ENCODE measurements at places on chromosomes 6 and 20. TPM values are rescaled to one million over a fixed set of nuclear protein-coding genes. Genes with fewer than 3 reads are reported as not detected.

GNMT gene
- 2.3 TPM for polyA plus RNA-seq

PTCRA gene
- 0.38 TPM for polyA plus RNA-seq

OPN5 gene
- polyA plus RNA-seq = 0.06 TPM

CNBD2 gene
- 0.44 TPM for polyA plus RNA-seq

TMC2 gene
- polyA plus RNA-seq = 0.27 TPM

ZSWIM1 gene
- 13.8 TPM for polyA plus RNA-seq

RBBP8NL gene
- 3.8 TPM for polyA plus RNA-seq

TCP11 gene
- 1.4 TPM for polyA plus RNA-seq

VGLL2 gene
- polyA plus RNA-seq = not detected

CALHM6 gene
- polyA plus RNA-seq = 9.1 TPM

RALGAPB gene
- 37.1 TPM for polyA plus RNA-seq

- DNase-seq = no peak
Observed at GRCh38 chr6:169170583-169170955, 83.1 kb downstream of the THBS2 start.

GRCh38 chr6:3898265-3898994 lies 49.3 kb downstream of the FAM50B start:
- no peak for DNase-seq

- DNase-seq = no peak
Observed at GRCh38 chr6:131694832-131695426, 6.3 kb downstream of the OR2A4 start.

GRCh38 chr20:17863577-17864292 lies 104.9 kb downstream of the SNX5 start:
- no peak for DNase-seq

DNA sequence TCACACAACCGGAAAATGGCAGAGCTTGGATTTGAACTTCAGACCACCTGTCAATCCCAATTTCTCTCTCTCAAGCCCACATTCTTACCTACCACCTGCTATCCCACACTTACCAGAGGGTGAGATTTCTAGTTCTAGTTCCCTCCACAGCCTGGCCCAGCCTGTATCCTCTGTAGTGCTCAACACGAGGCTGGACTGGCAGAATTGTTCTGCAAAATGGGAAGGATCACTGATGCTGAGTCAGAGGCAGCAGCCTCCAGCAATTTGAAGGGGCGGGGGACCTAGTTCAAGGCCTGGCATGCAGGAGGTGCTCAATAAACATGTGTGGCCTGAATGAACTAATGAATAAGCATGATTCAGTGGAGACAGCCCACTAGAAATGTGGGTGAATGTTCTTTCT lies 53.6 kb upstream of the TTPAL start:
- DNase-seq = no peak

DNA sequence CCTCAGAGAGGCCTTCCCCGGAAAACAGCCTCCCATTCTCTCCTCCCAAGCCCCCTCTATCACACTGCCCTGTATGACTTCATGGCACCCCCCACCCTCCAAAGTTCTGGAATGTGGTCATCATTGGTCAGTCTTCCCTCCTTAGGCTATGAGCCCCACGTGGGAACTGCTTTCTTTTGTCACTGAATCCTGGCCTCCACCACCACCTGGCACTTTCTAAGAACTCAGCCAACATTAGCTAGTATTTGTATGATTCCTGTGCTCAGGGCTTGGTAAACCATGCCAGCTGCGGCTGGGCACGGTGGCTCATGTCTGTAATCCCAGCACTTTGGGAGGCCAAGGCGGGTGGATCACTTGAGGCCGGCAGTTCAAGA lies 8.4 kb upstream of the E2F1 start:
- DNase-seq = no peak

DNA sequence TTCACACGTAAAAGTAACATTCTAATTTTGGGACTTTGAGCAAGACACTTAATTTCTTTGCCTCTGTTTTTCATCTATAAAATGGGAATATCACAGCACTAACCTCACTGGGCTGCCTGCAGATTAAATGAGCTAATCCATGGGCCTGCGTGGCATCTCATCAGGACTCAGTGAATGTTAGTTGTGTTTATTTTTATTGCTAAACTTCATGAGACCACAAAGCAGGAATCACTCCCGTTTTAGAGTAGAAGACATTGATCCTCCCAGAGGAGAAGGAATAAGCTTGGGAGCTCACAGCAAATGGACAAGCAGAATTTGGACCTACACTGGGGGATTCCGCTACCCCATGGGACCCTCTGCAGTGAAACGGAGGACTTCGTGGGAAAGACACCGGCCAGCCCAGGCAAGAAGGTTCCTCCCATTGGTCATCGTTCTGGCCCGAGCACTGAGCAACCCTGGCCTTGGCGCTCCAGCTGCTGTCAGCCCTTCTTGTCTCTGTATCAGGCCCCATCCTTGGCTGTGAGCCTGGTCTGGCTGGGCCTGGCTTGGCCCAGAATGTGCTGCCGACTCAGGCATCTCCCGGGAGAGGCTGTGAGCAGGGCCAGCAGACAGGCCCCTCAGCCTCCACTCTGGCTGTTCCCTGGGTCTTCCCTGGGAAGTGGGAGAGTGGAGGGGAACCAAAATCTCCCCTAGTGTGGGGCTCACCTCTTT lies 79.8 kb downstream of the NFATC2 start:
- peak; percentile 79 for DNase-seq

- no peak for DNase-seq
Observed at GRCh38 chr6:22737331-22737730, 168.0 kb downstream of the HDGFL1 start.

DNA sequence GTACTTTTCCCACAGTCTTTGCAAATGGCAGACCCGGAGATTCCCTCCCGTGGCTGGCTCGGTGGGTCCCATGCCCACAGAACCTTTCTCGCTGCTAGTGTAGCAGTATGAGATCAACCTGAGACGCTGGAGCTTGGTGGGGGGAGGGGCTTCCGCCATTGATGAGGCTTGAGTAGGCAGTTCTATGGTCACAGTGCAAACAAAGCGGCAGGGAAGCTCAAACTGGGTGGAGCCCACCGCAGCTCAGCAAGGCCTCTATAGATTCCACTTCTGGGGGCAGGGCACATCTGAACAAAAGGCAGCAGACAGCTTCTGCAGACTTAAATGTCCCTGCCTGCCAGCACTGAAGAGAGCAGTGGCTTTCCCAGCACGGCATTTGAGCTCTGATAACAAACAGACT lies 186.0 kb upstream of the KCNK16 start:
- no peak for DNase-seq

DNA sequence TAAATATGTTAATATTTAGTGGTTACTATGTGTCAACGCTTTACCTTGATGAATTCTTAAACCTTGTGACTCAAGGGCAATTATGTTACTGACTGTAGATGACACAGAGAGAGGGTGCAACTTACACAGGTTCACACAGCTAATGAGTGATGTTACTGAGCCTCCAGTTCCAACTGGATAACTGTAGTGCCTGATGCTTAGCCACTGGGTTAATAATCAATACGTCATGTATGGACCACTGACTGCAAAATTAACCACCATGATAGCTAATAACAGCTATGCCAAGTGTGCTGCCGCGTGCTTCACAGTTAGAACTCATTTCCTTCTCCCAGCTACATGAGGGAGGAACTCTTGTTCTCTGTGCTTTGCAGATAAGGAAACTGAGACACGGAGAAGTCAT lies 45.4 kb downstream of the SIRPA start:
- no peak for DNase-seq

- DNase-seq = no peak
Observed at GRCh38 chr20:4320291-4320690, 304.9 kb upstream of the RNF24 start.

GRCh38 chr6:109579361-109579760 lies 96.3 kb upstream of the ZBTB24 start:
- no peak for DNase-seq

DNA sequence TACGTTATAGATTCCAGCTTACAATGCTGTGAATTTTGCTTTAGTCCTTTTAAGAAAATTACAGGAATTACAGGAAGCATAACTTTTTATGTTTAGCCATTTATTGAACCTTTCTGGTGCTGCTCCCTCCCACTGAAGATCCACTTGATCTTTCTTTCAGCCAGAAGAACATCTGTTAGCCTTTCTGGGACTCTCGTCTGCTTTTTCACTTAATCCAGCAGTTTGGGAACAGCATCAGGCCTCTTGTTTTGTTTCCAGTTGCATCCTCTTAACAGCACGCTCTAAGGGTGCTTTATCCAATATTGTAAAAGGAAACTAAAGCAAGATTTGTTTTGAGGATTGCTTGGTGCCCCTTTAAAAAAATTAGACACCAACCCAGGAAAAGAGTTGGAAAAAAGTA lies 10.3 kb upstream of the CYP24A1 start:
- DNase-seq = no peak

- DNase-seq = no peak
Observed at GRCh38 chr6:1473166-1473565, 83.8 kb downstream of the FOXF2 start.

GRCh38 chr20:51172558-51173428 lies 149.9 kb upstream of the KCNG1 start:
- no peak for DNase-seq

- no peak for DNase-seq
Observed at GRCh38 chr20:17314264-17314663, 87.4 kb downstream of the PCSK2 start.

GRCh38 chr6:80433673-80434025 lies 327.2 kb downstream of the BCKDHB start:
- DNase-seq = no peak

DNA sequence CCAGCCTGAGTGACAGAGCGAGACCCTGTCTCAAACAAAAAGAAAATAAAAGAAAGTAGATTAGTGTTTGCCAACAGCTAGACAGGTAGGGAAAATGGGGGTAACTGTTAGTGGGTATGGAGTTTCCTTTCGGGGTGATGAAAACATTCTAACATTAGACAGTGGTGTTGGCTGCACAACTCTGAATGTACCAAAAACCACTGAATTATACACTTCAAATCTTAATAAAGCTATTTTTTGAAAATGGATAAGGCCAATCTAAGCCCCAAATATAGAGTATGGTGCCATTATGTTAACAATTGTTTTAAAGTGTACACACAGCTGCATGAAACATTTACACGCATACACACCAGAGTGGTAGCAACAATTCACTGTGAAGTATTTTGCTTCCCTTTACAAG lies 57.0 kb downstream of the BMP7 start:
- DNase-seq = no peak

DNA sequence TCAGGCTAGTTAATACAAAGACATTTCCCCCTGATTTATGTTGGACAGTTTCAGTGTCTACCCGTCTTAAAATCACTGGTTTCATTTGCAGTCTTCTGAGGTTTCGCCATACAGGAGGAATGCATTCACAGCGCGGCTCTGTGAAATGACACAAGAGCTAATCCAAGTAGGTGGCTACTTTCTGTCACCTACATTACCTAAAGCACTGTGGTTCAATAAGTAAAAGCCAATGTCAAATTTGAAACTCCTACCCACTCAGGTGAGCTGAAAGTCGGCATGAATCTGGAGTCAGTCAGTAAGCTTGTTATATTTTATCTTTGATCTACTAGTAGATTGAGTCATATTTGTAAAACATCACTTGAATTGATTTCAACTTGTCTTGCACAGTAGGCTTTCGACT lies 370.8 kb downstream of the LAMA2 start:
- no peak for DNase-seq

DNA sequence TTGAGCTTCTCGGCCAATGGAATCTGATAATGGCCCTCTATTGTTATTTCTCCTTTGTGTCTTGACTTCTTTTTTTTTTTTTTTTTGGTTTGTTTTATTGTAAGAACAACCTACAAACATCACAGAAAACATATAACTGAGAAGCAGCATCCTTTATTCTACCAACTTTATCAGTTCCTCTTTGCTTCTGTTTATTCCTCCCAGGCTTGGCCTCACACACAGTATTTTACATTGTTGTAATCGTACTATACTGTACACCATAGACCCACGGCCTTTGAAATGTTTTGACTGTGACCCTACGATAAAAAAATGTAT lies 558 bp upstream of the CCDC167 start:
- no peak for DNase-seq

- DNase-seq = no peak
Observed at GRCh38 chr20:3731944-3732326, 550 bp upstream of the HSPA12B start.

Data from left lung (tissue), 14 donors.